Adrenal gland (tissue), 19 donors: ENCODE measurements at places on chromosomes 5 and 9. TPM values are rescaled to one million over a fixed set of nuclear protein-coding genes. Genes with fewer than 3 reads are reported as not detected.

Gene CCL28
- 2.4 TPM for total RNA-seq

Gene WDR38
- not detected for total RNA-seq

DNA sequence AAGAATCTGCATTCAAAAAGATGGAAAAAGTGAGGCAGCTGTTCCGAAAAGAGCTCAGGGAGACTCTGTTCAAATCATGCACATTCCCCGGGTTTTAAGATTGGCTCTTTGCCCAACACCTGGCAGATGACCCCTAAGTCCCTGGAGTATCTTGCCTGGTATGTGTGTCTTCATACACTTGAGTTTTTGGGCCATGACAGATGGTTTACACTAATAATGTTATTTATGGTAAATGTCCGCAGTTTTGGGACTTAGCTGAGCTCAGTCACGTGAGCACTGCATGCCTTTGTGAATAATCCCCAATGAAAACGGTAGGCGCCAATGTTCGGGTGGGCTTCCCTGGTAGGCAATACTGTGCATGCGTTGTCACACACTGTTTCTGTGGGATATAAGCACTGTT is 316.1 kb downstream of the PRDM9 start:
- DNase-seq: no peak

Gene SPATA24
- total RNA-seq: 6.4 TPM

Gene UGCG
- total RNA-seq: 72.8 TPM

GRCh38 chr5:1659100-1659981 is 135.6 kb upstream of the LPCAT1 start:
- no peak for DNase-seq

DNA sequence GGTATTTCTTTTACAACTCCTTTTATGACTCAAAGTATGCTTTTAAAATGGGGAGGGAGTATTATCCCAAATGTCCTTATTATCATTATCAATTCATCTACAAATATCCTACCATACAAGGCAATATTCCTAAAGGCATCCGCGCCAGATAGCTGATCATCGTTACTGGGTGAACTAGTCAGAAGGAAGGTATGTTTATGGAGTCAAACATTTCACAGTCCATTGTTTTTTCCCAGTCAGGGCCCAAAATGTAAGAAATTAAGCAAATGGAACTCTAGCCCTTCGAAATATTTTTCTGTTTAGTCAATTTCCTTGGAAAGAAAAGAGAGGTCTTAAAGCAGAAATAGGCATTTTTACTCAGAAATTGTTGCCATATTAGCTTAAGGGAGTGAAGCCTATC is 188.5 kb upstream of the CCNG1 start:
- no peak for DNase-seq

Gene SV2C
- 0.03 TPM for total RNA-seq

- no peak for DNase-seq
These were observed 378.8 kb upstream of the ZNF608 start for GRCh38 chr5:125125031-125125823.

DNA sequence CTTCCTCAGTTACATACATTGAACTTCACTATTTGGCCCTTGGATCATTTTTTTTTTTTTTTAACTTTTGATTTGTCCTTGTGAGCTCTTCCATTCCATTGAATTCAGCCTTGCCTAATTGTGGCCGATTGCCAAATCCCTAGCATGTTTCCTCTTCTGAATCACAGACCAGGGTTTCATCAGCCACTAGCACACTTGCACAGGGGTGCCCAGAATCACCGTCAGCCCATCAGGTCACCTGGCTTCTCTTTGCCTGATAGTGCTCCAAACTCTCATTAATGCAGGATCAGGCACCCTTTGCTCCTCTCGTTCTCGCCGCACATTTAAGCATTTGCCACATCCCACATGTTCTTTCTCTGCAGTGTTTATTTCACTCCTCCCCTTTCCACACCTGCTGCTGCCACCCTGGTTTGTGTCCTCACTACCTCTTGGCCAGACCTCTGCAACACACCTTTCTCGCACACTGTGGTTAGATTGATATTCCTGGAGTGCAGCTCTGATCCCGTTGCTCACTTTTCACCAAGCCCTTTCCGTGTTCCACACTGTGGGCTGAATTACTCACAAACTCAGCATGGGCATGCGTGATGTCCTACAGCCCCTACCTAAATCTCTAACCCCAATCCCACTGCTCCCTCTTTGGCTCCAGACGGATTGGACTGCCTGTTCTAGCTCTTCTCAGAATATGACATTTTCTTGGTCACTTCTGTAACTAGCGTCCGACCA is 9.8 kb downstream of the PIK3R1 start:
- peak; percentile 90 for DNase-seq

DNA sequence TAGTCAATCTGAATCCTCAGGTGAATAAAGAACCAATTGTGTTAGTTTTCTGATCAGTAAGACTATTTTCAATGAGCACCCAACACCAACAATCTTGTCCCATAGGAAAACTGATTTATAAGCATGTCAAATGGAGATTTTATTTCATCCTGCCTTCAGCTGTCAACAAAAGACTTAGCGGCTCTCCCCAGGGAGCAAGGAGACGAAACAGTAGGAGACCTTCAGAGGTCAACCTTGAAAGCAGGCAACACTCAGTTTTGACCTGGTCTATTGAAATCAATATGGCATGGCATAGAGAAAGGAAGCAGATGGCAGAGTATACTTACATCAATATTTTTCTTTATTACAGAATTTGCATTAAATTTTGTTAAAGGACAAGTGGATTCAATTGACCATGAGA is 34.1 kb downstream of the ZNF622 start:
- DNase-seq: no peak

DNA sequence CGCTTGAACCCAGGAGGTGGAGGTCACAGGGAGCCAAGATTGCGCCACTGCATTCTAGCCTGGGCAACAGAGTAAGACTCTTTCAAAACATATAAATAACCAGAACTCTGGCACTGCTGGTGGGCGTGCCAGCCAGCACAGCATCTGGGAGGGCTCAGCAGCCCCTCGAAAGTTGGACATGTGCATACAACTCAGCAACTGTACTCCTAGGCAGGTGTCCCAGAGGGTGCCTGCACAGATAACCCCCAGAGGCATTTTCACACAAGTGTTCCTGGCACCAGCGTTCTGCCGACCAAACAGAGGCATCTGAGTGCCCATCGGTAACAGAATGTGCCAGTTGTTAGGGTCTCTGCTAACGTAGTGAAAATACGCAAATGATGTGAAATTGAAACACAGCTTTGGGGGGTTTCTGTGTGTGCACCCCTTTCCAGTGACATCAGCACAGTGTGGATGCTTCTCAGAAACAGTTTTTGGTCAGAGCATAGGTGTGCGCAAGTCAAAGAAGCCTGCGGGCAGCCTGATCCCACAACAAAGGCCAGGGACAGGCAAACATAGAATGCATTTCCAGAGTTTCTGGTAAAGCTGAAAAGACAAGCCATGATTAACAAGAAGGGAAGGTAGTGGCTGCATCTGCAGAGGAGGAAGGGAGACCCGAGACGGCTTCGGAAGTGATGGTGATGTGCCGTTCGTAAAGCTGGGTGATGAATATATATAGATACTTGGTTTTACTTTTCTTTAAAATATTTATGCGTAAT is 190.2 kb downstream of the CACNA1B start:
- DNase-seq: peak; percentile 31

DNA sequence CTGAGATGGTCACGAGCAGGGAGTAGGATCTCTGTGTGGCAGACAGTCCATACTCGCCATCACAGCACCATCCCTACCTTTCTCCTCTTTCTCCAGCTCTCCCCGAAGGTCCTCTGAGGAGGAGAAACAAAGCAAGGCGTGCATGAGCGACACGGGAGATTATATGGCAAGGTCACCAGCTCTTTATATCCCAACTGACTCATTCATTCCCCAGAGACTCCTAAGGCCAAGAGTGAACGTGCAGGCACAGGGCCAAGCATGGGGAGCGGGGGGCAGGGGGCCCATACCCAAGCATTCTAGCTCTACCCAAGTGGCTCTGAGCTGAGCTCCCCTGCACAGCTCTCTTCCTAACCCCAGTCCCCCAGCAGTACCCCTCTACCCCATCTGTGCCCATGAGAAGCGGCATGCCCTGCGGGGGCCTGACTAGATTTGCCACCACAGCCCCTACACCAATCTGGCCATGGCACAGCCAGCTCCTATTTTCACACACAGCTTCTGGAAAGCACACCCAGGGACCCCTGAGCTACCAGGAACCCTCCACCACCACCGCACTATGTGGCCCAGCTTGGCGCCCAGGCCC is 6.8 kb downstream of the TRIM7 start:
- DNase-seq: no peak

Gene IGFBPL1
- 1.1 TPM for total RNA-seq

Gene FOXD4
- total RNA-seq: not detected

Gene TMEM267
- 13.2 TPM for total RNA-seq

Gene GPX3
- 1,222 TPM for total RNA-seq

DNA sequence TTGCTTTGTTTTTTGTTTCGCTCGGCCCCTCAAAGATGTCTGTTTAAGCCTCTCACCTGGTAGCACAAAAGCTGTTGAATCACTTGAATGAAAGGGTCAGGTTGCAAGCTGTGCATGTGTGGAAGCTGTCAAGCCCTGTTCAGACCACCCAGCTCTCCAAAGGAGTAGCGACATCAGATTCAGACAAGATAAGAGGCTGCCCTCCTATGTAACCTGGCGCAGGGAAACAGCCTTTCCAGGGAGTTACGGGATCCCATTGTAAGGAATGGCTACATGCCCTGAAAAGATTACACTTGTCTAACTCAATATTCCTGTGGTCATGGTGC is 2.9 kb downstream of the FREM1 start:
- no peak for DNase-seq

Gene STPG3
- total RNA-seq: 0.25 TPM

DNA sequence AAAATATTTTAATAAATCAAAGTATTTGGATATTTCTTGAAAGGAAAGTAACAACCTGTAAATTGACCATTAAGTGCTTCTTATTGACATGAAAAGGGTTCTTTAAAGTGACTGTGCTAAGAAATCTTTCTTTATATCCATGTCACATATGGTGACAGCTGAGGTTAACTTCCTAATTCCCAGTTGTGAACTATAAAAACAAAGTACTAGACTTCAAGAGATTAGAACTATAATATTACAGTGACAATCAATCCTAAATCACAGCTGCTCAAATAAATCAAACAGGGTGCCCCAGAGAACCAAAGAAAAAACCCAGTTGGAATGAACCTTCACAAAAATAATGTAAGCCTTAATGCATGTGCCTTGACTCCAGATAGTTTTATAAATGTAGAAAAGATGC is 332.6 kb upstream of the PDE4D start:
- no peak for DNase-seq

Gene FBXO10
- 12.6 TPM for total RNA-seq

Gene SH2D3C
- 4.4 TPM for total RNA-seq

Gene WNK2
- 1.1 TPM for total RNA-seq

Gene LIFR
- total RNA-seq: 102 TPM

GRCh38 chr9:133188843-133189180 is 20.2 kb downstream of the OBP2B start:
- no peak for DNase-seq

Gene GRIN3A
- total RNA-seq: not detected

DNA sequence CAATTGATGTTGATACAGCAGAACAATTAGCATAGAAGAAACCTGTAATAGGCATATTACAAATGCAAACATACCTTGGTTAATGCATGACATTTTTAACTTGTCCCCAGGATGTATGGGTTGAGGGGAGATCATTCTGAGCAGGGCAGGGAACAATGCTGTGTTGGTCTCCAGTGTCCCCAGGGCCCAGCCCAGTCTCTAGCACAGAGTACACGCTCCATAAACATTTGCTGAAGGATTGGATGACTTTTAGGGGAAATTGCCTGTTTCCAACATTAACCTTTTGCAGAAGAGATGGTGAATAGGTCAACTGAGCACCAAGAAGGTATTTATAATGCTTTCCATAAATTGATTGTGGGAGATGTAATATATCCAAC is 20.0 kb downstream of the ANKRA2 start:
- no peak for DNase-seq

- no peak for DNase-seq
These were observed 38.7 kb upstream of the PTGS1 start for GRCh38 chr9:122332083-122332482.

- DNase-seq: no peak
These were observed 37.9 kb downstream of the CCNJL start for GRCh38 chr5:160274483-160274931.

DNA sequence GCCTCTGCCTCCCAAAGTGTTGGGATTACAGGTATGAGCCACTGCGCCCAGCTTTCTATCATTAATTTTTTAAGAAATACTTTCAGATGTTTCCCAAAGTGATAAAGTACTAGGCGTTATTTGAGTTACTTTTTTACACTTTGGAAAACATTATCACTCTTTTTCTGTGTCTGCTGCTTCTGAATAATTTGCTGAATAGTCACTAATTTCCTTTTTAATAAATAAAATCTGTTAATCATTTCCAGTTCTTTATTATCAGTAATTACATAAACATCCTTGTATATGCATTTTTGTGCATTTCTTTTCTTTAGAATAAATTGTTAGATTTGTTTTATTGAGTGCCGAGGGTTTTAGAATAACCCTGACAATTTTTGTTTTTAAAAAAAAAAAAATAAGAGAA is 48.6 kb downstream of the UHRF2 start:
- no peak for DNase-seq

Gene PCDHGB1
- total RNA-seq: 10.1 TPM

DNA sequence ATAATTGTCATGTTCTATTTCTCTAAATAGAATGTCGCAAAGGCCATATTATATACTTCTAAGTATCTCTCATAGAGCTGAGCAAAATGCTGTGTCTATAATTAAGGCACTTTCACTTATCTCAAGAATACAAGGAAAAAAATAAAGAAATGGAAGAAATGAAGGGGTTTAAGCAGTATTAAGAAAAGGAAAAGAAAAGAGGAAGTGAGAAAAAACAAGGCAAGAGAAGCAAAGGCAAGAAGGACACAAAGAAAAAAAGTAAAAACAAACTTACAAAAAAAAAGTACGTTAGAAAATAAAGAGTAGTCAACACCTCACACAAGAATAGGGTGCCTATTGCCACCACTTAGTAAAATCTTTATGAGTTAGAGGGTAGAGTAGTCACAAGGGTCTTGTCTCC is 506.2 kb downstream of the GABRG2 start:
- no peak for DNase-seq

DNA sequence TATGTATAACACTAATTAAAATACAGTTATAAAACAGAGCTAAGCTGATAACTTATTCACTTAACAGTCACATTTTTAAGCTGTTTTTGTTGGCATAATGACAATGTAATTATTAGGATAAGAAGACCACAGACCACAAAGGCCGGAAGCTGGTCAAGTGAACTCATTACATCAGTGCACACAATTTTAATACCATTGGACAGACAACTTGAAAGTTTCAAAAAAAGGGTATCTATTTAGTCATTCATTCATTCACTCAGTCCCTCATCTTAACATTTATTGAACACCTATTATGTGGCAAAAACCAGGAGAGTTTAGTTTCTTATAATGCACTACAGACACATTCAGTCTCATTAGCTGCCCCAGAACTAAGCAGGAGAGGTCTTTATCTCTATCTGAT is 11.6 kb downstream of the ERP44 start:
- no peak for DNase-seq

Gene CYLC2
- total RNA-seq: not detected

Gene KIF20A
- 5.2 TPM for total RNA-seq

Gene CCDC69
- total RNA-seq: 173 TPM

GRCh38 chr5:175596761-175597189 is 61.1 kb upstream of the HRH2 start:
- DNase-seq: no peak
